ENCODE measurements at places on chromosomes 13 and 19.
A peak's percentile ranks its signal among the peaks of the same experiment; 100 is the strongest.

DNA sequence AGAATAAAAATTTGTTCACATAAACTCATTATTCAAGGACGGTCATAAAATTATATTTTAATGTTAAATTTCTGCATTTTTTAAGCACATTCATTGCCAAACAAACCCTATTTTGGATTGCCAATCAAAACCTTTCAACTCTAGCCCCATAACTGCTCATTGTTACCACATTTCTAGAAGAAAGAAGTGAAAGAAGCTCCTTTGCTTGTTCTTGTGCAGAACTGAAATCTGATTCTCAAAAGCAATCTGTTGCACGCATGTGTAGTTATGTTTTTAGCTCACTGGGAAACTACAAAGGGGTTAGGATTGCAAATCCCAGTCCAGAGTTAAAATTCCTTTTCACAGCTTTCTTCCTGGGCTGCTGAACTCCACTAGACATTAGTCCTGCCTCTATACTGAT lies 109.5 kb upstream of the MIR17HG start:
- no peak for DNase-seq

DNA sequence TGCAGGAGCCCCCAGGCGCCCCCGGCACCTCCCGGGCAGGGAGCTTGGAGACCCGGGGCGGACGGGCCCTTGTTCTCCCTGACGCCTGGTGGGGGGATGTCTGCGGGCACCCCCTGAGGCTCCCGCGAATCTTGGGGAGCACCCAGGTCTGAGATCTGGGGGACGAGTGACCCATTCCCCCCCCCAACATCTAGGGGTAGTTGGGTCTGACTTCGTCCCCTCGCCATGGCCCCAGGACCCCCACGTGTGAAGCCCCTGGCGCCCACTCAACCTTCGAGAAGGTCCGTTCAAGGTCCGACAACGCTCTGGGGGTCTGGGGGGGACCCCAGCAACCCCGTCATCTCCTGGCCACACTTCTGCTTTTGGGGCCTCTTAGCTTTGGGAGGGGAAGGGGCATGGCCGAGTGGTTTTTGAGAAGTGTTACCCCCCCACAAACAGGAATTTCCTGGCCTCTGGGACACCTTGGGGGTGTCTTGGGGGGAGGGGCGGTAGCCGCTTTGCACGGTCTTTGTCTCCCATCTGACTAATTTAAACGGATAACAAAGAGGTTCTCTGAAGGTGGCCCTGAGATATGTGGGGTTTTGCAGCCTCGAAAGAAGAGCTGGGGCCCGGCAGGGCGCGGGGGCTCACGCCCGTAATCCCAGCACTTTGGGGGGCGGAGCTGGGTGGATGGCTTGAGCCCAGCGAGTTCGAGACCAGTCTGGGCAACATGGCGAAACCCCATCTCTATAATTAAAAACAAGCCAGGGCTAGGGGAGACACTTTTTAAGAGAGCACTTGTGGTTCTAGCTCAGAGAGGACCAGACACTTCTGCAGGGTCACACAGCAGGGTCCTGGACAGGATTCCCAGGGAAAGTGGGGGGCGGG lies 608 bp downstream of the CNN2 start:
- DNase-seq = no peak

- no peak for DNase-seq
Observed at GRCh38 chr19:31658993-31659896, 310.0 kb upstream of the TSHZ3 start.

DNA sequence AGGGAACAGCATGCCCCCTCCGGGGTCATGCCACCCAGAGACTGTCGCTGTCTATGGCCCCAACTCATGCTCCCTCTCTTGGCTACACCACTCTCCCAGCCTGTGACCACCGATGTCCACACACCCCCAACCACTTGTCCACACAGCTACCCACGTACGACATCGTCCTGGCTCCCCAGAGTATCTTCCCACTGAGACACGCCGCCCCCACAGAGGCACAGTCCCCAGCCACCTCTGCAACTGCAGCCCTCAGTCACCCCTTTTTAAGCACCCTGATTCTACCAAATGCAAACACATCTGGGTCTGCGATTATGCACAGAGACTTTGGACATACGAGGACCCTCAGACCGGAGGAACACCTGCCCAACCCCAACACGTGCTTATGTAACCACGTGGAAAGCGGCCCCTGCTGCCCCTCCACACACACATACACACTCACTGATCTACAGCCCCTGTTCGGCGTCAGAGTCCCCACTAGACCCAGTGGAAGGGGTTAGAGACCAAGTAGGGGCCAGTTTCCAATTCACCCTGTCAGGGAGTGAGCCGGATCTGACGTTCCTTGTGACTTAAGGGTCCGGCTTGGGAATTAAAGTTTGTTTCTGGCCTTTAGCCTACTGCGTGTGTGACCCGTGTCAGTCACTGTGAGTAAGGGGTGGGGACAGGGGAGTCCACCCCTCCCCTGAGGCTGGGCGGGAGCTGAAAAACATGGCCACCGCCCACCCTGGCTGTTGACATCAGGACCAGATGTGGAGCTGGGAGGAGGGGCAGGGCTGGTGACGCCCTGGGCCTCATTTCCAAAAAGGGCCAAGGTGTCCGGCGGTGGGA lies 11.9 kb upstream of the AXL start:
- peak; percentile 95 for DNase-seq

GRCh38 chr13:46211116-46211482 lies 629 bp upstream of the LRRC63 start:
- no peak for DNase-seq

DNA sequence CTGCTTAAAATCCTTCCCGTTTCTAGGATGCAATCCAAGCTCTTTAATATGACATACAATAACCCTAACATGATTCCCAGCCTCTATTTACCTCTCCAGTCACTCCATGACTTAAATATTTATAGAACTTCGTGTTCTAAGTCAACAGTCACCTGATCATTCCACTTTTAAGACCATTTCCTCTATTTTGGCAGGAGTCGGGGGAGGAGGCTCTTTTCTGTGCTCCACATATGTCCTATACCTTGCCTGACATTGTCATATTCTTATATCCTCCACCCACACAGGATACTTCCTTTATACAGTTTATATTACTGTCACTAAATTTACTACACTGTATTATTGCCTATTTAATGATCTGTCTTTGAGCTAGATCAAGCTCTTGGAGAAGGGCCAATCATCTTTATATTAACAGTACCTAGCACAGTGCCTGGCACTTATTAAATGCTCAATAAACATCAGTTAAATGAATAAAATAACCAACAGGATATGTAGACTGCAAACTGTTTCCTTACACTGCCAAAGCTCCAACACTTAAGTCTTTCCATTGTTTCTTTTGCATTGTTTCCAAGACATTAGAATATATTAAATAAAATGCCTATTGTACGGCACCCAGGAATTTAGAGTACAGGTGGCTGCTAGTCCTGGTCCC lies 2.7 kb downstream of the ARGLU1 start:
- no peak for DNase-seq

GRCh38 chr19:47357788-47358680 lies 8.9 kb downstream of the DHX34 start:
- DNase-seq = no peak

DNA sequence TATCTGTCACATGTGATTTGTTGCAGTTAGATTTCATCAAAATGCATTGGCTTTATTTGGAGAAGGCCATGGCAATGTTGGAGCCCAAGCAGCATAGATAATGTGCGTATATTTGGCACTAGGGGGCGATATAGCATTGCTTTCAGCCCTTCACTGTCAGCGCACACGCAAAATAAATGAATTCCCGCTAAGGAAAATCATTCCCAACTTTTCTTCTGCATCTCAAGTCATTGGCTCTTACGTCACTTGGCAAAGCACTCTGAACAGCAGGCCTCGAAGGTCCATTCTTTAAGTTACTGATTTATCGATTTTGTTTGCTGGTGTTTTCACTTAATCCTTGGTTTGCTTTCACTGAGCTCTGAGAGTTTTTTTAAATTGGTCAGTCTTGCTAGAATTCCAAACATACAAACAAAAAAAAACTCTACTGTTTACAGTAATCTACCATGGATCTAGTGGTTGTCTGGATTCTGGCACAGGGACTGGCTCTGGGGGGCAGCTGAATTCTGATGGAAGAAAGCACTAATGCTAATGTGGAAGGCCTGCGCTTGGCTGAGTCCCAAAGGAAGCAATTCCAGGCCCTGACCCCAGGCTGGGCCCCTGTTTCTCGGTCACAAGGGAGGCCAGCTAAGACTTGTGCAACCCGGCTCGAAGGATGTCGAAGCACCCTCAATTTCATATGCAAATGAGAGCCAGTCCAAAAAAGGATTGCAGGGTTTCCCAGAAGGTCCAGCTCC lies 97.7 kb upstream of the IPO5 start:
- peak; percentile 76 for DNase-seq

DNA sequence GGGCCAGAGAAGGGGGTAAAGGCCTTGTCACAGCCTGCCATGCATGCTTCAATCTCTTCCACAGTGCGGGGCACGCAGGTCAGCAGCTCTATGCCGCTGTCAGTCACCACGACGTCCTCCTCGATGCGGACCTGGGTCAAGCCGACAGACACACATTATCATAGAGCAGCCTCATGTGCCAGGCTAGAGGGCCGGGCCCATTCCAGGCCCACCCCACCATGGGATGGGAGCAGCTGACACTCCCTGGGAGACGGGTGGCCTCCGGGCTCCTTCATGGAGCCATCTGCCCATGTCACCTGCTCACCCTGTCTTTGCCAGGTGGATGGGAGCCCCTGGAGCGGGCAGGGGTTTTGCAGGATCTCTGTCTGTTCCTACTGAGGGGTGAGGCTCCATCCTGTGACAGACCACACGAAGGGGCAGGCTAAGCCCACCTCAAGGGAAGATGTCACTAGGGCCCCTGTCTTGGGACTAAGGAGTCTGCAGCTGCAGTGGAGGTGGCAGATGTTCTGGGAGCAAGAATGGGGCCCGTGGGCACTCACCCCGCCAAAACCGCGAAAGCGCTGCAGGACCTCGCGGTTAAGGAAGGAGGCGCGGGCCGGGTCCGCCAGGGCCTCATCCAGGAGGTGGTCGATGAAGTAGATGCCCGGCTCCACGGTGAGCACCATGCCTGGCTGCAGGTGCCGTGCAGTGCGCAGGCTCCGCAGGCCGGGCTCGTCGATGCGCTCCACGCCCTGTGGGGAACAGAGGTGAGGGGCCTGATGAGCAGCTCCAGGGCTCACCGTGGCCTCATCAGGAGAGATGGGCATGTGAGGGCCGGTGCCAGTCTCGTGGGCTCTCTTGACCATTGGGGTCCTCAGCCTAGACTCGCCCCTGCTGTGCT lies 14.1 kb downstream of the CEBPG start:
- DNase-seq = no peak

DNA sequence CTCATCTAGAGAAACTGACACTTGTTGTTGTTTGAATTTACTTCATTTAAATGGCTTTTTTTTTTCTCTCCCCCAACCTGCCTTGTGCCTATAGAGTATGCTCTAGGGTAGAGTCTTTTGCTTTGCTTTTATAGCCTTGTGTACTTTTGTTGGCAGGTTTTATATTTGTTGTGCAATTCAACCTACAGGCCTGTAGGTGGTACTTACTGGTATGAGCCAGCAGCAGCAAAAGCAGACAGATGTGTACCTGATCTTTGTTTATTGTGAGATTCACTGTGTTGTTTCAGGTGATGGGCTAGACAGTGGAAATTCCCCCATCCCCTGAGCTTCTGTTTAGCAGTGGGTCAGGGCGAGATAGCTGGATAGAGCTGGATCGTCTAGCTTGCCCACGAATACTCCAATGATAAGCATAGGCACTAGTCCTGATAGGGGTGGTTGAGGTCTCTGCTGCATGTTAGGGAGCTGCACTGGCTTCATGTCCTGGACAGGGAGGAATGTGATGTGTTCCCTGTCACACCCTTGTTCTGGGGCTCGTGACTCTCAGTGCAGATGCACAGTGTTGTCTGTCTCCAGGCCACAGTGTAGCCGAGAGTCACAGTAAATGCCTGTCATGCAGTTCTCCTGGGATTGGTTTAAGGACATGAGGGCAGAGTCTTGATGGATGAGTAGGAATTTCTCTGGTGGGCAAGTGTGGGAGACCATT lies 21.3 kb downstream of the DNAJC3 start:
- DNase-seq = no peak

DNA sequence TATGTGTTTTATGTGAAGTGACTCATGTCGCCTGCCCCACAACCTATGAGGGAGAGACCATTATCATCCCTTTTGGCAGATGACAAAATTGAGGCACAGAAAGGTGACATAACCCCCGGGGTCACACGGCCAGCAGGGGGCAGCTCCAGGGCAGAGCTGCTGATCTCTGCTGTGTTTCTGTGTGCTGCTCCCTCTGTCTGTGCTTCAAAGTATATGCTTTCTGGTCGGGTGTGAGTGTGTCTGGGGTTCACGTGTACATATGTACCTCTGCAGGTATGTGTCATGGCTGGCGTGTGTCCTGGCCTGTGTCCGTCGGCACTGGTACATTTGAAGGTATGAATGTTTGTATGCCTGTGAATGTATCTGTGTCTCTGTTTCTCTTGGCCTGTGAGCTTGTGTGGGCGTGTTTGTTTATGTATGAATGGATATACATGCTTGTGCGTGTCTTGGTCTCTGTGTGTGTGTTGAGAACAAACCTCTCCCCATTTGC lies 7.1 kb downstream of the LIPE start:
- no peak for DNase-seq

GRCh38 chr13:72004246-72004645 lies 137.2 kb upstream of the DACH1 start:
- DNase-seq = no peak

GRCh38 chr19:10726268-10726667 lies 8.4 kb downstream of the DNM2 start:
- DNase-seq = no peak

DNA sequence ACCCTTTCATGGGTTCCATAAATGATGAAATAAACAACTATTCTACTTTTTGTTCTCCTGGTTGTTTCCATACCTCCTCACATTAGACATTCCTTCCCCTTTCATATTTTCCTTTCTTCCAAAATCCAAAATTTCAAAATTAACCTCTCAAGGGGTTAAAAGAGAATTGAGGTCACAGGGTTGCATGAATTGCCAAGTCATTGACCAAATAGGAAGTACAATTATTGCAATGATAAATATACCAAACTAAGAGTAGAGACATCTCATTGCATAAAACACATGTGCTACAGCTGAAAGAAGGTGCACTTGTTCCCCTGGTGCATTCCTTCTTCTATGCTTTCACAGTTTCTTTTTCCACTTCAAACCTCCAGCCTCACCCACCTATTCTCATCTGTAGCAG lies 136.1 kb downstream of the KCTD12 start:
- no peak for DNase-seq

GRCh38 chr13:45119469-45119990 lies 780 bp upstream of the GTF2F2 start:
- DNase-seq = no peak

GRCh38 chr13:34019870-34020269 lies 201.9 kb downstream of the RFC3 start:
- no peak for DNase-seq

GRCh38 chr19:48726556-48726955 lies 7.0 kb upstream of the MAMSTR start:
- DNase-seq = no peak
